KBM-7 (cell line): ENCODE measurements at places on chromosomes 13 and 19.
A peak's percentile ranks its signal among the peaks of the same experiment; 100 is the strongest.

DNA sequence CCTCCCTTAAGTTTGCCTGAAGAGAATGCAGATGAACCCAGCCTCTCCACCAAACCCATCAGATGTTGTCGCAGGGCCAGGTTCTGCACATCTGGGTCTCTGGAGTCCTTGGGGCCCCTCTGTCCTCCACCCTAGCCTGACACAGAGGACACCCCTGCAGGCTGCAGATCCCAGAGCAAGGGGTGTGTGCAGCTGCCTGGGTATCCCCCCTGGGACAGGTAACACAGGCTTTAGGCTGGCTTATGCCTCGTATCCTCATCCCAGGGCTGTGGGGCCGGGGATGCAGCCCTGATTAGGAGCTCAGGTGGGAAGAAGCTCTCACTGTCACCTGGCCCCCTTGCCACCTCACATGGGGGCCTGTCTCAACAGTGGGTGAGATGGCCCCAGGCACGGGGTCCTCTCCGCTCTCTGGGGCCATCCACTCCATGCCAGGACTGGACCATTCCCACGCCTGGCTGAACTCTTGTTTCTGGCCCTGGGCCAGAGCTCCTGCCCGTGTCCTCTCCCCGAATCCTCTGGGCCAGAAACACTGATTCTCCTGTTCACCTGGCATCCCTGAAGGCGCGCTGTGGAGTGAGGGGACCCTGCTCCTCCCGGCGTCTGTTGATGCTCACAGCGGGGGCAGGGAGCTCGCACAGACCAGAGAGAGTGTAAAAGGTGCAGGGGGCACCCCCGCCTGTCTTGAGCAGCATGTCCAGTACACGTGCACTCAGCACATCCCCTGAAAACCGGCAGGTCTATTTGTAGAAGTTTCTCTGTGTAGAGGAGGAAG lies 38.7 kb upstream of the TPM4 start:
- DNase-seq: no peak

GRCh38 chr19:38952395-38953165 lies 21.8 kb downstream of the MRPS12 start:
- DNase-seq: peak; percentile 86

DNA sequence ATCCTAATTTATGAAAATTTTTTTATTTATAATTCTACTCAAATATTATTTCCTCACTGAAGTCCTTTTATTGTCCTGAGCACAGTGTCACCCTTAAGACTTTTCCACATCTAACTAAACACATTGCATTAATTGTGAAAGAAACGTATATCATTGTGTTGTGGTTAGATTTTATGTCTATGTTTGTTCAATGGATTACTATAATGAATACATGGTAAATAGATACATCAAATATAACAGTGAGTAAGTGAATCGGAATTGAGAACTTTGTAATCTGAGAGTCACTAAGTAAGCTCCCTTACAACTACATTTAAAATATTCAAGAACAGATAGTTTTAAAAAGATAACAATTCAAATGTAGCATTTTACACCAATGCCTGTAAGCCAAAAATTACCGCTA lies 417.6 kb upstream of the PCDH20 start:
- DNase-seq: no peak

DNA sequence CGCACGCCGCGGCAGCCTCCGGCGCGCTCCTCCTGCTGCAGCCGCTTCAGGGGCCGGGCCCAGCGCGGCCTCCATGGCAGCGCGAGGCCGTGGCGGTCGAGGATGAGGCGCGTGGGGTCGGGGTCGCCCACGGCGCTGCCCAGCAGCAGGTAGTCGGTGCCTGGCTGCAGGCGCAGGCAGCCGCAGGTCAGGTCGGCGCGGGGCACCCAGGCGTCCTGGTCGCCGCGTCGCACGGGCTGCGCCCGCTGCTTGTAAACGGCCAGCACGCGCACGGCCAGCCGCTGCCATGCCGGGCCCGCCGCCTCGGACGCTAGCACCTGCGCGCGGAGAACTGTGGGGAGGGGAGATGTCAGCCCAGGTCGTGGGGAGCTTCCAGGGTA lies 11.1 kb downstream of the NTN5 start:
- no peak for DNase-seq

DNA sequence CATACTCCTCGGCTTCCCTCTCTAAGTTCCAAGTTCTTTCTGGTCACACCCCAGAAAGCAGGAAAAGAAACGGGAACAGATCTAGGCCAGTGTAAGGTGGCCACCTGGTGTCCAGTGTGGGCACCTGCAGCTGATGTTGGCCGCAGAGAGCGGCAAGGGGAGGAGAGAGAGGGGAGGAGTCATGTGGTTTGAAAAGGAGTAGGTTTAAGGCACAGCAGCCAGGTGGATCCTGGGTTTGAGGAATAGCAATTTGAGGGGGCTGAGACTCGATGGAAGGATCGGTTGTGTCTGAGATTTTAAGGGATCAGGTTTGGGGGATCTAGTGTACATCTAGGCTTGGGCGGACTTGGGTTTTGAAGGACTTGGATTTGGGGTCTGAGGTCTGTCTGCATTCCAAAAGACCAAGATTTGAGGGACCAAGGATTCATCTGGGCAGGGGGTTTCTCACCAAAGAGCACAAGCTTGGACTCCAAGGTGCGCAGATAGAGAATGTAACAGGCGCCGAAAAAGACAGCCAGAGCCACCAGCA lies 1.2 kb downstream of the RABAC1 start:
- DNase-seq: peak; percentile 90

DNA sequence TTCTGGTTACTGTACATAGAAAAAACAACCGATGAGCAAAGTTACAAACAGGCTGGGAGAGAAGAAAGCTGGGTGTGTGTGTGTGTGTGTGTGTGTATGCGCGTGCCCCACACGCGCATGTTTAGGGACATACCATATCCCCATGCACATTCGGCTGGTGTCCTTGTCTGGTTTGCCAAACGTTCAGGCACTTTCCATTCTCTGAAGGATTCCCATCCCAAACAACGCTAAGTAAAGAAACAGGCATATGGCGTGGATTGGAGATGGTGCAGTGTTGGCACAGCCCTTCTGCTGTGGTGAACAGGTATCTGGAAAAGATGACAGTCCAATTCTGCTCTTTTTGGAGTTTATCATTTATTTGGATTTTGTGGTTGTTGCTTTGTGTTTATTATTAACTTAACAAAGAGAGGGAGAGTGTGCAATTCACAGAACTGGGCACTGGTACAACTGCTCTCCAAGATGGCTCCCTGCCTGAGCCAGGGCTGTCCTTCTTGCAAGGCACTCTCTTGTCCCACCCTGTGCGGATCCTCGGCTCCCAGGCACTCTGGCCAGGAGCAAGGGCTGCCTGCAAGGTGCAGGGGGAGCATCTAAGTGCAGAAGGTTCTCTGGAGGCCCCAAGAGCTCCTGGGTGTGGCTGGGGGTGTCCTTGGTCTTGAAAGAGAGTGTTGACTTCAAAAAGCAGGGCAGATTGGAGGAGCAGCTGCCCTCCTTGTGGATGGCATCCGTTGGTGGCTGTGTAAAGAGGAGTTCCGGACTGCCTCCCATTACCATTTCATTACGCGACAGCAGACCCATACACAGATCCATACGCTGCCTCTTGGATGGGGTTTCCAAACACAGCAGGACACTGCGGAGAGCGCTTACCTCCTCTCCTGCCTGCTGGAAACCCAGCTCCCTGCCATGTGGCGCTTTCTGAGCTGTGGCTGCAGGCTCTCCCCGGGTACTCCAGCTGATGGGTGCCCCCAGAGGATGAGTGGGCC lies 263.1 kb downstream of the ZNF536 start:
- no peak for DNase-seq

DNA sequence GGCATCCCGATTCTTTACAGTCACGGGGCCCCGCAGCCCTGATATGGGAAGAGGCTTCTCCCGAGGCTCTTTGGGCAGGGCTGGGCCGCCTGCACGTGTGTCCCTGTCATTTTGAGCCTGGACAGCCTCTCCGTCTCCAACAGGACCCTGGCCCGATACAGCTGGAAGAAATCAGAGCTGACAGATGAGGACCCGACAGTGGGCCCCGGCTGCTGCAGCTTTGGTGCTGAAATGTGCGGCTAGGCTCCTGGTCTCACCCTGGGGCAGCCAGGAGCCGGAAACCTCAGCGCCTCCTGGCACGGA lies 3.2 kb downstream of the PIAS4 start:
- no peak for DNase-seq

DNA sequence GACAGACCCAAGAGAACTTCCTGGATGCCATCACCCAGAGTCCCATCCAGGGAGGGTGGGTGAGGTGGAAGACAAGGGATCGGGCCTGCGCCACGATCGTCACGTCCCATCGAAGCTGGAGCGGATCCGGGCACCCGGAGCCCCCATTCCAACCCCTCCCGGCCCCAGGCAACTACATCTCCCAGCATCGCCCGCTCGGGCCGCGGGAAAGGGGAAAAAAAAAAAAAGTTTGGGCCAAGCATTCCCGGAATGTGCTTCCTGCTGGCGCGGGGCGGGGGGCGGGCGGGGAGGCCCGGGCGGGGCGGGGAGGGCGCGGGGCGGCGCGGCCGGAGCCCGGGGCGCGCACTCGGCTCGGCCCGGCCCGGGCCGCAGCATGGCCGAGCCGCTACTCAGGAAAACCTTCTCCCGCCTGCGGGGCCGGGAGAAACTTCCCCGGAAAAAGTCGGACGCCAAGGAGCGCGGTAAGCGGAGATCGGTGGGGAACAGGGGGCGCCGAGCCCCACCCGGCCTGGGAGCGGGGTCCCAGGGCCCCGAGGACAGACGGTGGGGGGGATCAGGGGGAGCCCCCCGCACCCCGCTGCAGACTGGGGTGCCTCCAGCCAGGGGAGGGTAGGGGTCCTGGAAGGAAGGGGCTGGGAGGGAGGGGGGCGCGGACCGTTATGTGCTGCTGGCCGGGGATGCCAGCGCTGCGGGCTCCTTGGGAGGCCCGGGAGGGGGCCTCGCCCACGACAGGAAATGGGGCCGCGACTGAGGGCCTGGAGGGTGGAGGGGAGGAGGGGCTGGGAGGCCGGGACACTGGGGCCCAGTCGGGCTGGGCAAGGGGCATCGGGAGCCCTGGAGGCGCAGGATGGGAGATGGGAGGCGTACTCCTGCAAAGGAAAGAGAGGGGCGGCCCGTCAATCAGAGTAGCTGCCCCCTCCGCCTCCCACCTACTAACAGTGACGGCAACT lies at the start of gene SYDE1:
Gene SYDE1 (plus strand): TSS at position 341 of the 950 bp plus-strand sequence. CDS start 33 bp downstream, at position 374.
- DNase-seq: no peak

GRCh38 chr13:41802043-41802683 lies 158.7 kb downstream of the VWA8 start:
- DNase-seq: no peak

DNA sequence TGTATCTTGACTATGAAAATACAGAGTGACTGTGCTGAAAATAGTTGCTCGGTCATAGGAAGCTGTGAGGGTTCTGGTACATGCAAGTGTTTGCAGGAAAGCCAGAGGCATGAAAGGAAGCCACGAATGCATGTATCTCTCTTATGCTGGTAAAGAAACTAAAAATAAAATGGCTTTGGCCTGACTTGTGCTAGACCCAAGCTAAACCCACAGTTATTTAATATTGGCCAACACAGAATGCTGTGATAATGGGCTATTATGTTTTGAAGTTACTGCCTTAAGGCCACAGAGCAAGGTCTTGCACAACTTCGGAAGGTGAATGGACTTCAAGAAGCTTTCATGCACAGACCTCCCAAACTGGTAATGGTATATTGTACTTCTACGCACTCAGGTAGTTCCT lies 518.2 kb upstream of the HTR2A start:
- no peak for DNase-seq

DNA sequence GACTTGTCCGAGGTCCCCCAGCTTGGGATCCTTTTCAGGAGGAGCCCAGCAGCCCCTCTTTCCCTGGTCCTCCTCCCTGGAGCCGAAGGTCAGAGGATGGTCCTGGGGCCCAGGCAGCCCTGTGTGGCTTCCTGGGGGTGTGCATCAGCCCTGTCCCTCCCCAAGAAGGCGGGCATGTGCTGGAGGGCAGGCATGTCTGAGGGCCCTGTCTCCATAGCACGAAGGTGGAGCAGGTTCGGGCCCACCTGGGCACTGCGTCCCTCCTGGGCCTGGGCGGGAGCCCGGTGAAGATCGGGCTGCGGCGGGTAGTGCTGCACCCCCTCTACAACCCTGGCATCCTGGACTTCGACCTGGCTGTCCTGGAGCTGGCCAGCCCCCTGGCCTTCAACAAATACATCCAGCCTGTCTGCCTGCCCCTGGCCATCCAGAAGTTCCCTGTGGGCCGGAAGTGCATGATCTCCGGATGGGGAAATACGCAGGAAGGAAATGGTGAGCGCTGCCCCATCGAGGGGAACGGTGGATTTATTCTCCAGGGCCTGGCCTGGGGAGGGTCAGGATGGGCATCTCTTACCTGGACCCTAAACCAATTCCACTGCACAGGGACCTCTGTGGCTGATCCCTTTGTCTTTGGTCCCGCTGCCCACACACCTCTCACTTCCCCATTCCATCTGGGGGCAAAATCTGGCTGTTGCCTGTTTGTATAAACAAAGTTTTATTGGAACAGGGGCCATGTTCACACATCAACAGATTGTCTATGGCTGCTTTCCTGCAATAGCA lies 10.9 kb downstream of the TIMM13 start:
- no peak for DNase-seq

GRCh38 chr19:35436477-35437405 lies 11.3 kb upstream of the FFAR2 start:
- peak; percentile 82 for DNase-seq

GRCh38 chr13:84864341-84864740 lies 934.9 kb downstream of the SLITRK6 start:
- DNase-seq: no peak

DNA sequence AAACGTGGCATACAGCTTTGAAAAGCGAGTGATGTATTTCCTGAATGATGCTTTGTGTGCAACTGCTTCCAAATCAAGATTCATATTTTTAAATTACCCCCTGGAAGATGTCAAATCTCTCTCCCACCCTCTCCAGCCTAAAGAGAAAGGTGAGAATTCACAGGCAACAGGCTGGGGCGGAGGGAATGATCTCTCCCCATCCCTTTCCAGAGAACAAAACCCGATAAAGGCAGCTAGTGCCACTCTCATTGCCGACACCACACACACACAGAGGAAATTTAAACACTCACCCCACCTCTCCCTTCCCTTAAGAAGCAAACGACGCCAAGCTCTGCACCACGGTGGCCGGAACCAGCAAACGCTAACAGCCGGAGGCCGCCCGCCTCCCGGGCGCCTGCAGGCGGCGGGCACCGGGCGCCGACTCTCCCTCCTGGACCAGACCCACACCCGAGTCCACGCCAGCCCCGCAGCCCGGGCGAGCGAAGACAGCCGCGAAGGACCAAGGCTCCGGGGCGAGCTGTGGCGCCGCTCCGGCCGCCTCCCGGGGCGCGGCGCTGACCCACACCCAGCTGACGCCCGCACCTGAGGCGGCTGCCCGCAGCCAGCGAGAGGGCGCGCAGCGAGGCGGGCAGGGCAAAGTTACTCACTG lies 477 bp downstream of the LNX2 start:
- peak; percentile 67 for DNase-seq

- DNase-seq: peak; percentile 50
Measured at GRCh38 chr13:31045286-31046081, 113.0 kb downstream of the TEX26 start.

DNA sequence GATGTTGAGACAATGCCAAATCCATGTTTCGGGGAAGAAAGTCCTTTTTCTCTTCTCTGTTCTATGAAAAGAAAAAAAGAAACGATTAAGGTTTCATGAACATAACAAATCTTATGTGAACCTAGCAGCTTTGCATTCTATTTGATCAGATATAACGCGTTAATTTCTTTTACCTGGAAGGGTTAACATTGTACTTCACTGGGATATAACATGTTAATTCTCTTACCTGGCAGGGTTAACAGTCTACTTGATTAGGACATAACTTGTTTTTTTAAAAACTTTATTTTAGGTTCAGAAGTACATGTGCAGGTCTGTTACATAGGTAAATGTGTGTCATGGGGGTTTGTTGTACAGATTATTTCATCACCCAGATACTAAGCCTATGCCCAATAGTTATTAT lies 68.8 kb downstream of the CPAMD8 start:
- DNase-seq: no peak
